ENCODE measurements at places on chromosomes 4 and X.
A peak's percentile ranks its signal among the peaks of the same experiment; 100 is the strongest.

- DNase-seq = no peak
These were observed 77.4 kb upstream of the GPR50 start for GRCh38 chrX:151099001-151099400.

DNA sequence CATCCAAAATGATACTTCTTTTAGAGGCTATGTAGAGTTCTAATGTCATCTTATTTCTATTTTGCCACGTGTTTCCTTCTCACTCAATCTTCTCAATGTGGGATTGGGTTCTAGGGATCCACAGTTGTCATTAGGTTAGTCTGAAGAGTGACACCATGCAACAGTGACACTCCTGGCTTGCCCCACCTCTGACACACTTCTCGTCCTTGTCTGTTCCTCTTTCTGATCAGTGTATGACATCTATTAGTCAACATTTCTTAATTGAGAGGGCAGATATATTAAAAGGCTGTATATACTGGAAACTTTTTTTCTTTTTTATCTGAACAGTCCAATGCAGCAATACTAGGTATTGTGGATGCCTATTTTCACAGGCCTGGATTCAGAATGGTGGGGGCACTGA lies 67.6 kb upstream of the GYPA start:
- DNase-seq = no peak

DNA sequence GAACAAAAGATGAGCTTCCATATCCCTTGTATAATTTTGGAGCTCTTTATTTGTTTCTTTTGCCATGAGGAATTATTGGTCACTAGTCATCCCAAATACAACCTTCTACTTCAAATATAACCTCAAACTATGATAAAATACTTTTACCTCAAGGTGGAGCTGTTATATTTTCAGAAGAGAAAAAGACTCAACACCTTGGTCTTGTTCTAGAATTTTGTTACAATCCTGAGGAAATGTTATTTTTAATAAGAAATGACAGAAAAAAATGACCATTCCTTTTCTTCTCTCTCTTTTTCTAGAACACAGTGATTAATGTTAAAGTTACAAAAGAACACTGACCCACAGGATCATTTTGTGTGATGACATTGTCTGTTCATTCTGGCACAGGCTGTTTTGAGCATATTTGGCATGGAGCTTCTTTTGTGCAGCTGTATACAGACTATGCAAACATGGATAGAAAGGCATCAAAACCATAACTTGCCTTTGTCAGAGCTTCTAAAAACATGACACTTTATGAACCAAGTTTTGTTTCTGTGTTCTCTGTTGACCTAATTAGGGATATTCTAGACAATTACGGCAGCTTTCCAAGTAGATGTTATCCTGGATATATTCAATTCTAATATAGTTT lies 159.6 kb upstream of the CTSO start:
- no peak for DNase-seq

DNA sequence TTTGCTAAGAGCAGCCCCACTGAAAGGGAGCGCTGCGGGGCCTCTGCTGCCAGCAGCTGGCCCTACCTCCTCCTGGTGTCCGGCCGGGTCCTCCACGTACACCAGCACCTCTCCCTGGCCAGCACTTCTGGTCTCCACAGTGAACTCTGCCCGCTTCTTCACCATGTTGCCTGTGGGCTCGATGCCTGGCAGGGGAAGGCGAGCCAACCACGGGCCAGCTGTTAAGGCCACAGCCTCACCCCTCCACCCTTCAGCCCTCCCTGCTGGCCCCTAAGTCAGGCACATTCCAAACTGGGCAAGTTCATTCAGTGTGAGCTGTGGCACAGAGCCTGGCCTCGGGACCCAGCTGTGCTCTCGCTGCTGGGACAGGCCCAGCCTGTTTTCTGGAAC lies 7.8 kb downstream of the FLNA start:
- no peak for DNase-seq

DNA sequence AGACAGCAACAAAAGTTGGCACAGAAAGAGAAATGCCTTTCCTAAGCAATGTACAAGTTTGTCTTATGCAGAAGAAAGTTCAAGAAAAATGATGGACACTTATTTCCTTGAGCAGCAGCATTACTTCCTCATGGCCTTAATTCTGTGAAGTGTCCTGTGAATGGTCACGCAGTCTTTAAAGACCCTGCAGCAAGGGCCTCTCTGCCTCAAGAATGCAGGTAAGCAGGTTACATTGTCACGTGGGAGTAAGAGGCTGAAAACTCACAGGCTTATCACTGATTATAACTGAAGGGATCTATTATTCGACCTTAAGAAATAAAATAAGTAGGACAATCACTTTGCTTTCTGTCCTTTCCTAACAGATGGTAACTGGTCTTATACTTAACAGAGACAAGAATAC lies 109.1 kb downstream of the ATP8A1 start:
- no peak for DNase-seq

DNA sequence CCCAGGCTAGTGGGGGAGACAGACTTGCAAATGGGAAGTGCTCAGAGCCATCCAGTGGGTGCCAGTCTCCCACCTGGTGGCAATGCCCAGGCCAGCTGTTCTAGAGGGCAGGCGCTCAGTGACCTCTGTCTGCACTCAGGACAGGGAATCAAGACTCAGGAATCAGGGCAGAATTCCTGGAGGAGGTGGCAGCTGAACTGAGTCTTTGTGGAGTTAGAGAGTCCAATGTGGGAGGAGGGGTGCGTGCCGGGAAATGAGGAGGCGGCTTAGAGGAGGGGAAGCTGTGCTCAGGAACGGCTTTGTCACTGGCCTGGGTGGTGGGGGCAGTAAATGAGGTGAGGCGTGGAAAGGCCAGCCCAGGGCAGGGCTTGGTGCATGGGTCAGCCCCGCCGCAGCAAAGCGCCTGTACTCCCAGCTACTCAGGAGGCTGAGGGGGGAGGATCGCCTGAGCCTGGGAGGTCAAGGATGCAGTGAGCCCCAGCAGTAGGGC lies 31.3 kb upstream of the SORCS2 start:
- DNase-seq = no peak

GRCh38 chrX:150566734-150567182 lies 1.7 kb upstream of the MTM1 start:
- DNase-seq = peak; percentile 71

GRCh38 chr4:67896421-67897065 lies 12.7 kb upstream of the TMPRSS11D start:
- DNase-seq = no peak

DNA sequence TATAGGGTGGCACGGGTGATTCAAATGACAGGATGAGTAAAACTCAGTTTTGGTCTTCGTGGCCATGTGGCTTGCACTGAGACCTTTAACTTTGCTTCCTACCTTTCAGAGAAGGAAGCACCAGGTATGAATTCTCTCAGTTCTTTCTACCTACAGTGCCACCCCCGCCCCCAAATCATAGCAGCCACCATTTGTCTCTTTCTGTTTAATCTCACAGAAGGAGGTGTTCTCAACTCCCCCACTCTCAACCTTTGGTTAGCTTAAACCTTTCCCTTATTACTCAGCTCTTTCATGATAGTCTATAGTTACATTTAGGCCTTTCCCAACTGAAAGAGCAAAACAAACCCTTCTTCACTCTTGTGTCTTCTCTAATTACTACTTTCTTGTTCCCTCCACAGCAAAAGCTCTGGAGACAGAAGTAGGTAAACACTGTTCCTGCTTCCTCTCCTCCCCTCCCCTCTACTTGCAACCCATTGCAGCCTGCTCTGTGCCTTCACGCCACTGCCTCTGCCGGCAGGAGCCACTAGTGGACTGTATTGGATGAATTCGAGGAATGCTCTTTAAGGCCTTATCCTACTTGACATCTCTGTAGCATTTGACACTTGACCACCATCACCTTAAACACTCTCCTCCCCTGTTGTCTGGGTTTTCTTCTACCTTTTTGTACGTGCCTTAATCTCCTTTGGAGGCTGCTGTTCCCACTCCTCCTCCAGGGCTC lies 123.7 kb downstream of the AFF1 start:
- no peak for DNase-seq

DNA sequence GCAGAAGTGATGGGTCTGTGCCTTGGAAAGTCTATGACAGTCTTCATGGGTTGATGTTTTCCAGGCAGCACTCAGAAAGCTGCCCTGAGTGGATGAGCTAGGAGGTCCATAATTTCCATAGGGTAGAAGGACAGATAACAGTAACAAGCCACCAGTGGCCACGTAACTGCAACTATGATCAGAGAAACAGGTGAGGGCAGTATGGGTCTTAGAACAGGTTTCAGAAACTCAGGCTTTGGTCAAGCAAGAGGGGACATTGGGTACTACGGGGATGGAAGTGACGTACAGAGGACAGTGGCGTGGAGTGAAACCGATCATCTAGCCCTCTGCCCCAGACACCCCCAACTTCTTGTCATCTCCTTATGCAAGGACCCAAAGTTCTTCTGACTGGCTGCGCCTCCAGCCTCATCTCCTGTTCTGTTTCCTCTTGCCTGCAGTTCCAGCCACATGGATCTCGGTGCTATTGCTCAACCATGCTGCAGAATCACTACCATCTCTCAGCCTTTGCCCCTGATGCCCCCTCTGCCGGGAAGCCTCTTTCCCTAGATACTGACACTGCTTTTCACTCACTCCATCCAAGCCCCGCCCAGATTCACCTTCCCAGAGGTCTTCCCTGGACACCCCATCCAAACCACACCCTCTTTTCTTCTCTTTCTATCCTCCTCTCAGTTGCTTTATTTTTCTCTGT lies 123.4 kb downstream of the MFAP3L start:
- no peak for DNase-seq

DNA sequence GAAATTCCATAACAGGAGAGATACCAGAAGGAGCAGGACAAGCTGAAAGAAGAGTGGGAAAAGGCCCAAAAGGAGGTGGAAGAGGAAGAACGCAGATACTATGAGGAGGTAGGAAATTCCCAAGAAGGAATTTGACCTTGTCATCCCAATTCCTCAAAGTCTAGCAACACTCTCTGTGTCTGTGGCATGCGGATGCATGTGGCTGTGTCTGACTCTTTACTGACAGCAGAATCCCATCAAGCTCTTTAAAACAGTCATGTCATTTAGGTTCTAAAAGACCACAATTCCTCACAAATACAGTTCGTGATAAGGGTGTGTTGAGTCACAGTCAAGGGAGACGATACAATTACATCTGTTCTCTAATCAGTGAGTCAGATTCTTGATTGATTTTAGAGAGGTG lies 68.5 kb downstream of the PHOX2B start:
- DNase-seq = no peak

DNA sequence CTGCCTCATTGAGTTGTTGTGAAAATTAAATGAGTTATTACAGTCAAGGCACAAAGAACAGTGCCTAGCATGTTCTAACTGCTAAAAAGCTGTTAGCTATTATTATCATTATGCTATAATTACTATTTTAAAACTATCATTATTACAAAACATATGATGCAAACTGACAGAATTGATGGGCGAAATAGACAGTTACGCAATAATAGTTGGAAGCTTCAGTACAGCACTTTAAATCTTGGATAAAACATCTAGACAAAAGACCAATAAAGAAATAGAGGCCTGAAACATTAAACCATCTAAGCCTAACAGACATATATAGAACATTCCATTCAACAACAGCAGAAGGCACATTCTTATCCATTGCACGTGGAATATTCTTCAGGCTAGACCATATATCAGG lies 73.0 kb downstream of the TAB3 start:
- no peak for DNase-seq

DNA sequence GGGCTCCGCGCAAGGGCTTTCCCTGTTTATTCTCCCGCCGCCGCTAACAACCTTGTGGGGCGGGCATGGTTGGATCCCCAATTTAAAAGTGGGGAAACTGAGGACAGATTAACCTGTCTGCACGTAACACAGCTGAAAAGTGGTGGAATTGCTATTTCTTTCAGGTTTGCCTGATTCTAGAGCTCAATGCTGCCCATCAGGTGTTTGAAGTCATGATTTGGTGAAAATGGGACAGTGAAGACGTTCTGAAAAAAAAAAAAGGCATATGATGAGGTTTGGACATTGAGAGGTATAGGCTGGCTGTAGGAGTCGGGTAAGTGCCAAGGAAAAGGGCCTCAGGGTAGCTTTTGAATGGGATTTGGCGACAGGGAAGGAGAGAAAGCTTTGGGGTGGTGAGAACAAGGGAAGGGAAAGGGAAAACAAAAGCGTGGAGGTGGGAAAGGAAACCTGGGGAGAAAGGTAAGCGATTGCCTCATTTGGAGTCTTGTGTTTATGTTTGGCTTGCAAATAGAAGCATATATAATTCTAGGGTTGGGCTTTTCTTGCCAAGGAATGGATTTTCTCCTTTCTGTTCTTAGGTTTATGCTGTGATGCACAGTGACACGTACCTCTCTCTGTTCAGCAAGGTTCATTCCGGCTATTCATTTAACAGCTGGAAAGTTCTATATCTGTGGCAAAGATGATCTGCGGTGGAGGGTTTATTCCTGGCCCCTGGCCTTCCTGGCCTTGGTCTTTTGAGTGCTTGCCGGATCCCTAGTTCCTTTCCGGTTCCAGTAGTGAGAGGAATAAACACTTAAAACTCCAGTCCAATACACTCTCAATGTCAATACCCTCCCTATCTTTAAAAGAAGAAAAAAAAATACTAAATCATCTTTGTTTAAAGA lies 2.4 kb upstream of the STIM2 start:
- no peak for DNase-seq

- DNase-seq = no peak
These were observed 20.0 kb downstream of the UBE2D3 start for GRCh38 chr4:102807345-102807744.

DNA sequence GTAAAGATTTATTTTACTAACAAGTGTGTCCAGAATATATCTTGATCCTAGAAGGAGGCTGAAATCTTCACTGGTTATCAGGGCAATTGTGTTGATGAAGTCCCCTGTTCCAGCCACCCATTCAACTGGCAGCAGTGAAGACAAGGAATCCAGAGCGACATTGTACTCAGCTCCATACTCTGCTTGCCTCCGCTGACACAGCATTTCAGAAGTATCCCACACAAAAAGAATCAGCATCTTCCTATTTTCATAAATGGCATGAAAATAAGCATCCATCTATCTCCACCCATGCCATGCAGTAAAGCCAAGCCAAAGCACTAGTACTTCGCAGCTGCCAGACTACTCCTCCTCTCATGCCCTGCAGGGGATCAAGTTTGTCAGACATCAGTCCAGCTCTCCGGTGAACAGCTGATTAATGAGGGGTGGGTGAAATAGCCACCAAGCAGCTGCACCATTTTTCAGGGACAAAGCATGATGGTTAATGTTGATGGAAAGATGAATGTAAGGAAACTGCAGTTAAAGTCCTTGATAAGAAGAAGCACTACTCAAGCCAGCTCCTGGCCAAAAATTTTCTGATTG lies 54.0 kb downstream of the COL25A1 start:
- no peak for DNase-seq

DNA sequence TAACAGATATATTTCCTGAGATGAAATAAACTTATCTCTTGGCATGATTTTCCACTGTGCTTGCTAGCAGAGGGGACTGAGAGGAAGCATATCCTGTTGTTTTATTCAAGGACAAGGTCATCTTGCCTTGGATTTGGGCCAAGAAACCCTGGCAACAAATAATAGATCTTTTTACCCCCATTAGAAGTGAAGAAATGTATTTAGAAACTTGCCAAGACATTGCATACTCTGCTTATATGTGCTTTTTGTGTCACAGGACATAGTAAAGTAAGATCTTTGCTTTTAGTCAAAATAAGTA lies 170.2 kb downstream of the RAPGEF2 start:
- DNase-seq = no peak

DNA sequence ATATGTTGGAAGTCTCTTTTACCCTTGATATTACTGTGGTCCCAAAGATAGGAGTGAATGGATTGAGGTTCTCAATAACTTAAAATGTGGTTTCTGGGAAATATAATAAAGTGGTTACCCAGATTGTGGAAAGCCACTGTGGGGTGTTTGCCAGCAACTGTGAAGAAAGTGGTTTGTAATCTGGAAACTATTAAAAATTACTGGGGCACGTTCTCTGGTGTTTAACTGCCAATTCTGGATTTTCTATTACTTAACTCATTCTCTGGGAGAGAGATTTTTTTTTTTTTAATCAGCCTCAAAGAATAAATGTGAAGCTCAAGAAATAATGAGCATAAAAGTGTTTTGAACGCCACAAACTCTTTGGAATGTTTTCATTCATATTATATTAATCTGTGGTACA lies 4.9 kb upstream of the CXCL6 start:
- no peak for DNase-seq

Data from NCI-H2107 (cell line).